Stimulated activated CD8-positive, alpha-beta memory T cell treated with anti-CD3 and anti-CD28 coated beads, Interleukin-15, amount 100 ng/mL, for 48 hours (primary cell): ENCODE measurements at places on chromosomes 4 and X.
A peak's percentile ranks its signal among the peaks of the same experiment; 100 is the strongest.

GRCh38 chr4:19983072-19983471, 268.6 kb upstream of the SLIT2 start:
- DNase-seq, result no peak

DNA sequence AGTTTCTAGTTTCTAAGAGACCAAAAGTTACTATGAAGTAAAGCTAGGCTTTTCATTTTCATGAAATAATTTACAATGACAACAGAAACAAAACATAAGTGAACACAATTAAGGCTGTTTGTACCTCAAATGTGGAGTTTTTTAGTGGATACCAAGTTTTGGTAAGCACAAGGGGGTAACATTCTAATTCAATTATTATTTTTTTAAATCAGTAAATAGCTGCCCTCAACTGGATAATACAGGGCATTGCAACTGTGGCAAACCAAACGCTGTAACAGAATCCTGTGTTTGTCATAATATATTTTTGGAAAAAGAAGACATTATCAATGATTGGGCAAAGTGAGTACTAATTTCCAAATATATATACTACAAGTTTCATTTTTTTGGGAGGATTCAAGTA, 150.3 kb downstream of the FBXW7 start:
- no peak for DNase-seq

GRCh38 chr4:15235135-15235534, 192.7 kb upstream of the C1QTNF7 start:
- no peak for DNase-seq

- no peak for DNase-seq
Measured at GRCh38 chr4:16231570-16232245, 5.4 kb upstream of the TAPT1 start.

- no peak for DNase-seq
Measured at GRCh38 chr4:108276690-108277089, 108.0 kb upstream of the LEF1 start.

- no peak for DNase-seq
Measured at GRCh38 chrX:41067721-41068120, 17.5 kb upstream of the USP9X start.

GRCh38 chr4:184114431-184114830, 103.2 kb downstream of the ENPP6 start:
- no peak for DNase-seq

- DNase-seq, result no peak
Measured at GRCh38 chrX:132115792-132116191, 12.0 kb downstream of the FRMD7 start.

DNA sequence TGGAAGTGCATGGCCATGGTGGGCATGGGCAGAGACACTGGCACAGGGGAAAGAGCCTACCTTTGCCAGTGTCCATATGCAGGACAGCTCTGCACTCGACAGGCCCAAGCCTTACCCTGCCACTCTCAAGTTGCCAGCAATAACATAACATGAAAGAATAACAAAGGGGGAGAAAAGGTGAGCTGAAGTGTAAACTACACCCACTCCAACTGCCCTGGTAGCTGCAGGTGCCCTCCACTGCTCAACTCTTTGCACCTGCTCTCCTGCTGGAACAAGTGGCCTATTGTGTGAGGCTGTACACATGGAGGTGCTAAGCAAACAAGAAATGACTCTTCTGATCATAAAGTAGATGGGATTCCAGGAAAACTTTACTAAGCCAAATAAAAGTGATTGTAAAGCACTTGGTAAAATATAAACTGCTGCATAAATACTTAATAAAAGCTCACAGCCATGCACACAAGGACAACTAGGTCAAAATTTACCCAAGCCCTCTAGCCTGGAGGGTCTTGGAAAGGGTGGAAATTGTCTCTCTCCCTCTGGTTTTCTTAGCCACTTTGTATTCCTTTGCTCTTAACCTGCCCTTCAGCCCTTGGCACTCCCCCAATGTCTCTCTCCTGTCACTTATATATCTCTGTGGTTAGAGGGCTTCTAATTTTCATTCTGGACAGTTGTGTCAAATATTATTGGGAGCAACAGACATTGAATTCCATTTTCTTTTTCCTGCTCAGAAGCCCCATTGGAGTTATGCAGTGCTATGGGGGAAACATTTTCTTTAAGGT, 261.2 kb upstream of the GPC4 start:
- DNase-seq, result no peak

DNA sequence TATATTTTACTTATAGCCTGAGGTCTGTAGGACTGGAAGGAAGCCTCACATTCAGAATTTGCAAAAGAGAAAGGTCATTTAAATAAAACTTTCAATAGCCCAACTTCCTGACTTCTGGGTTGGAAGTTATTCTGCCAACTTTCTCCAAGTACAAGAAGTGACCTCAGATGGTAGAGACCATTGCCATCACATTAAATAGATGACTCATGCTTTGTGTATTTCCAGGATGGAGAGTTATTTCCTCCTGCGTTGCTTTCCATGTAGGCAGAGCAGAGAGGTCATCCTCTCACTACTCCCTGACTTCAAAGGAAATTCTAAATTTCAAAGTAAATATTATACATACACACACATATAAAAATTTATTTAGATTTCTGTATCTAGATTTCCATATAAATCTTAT, 73.0 kb upstream of the NR3C2 start:
- no peak for DNase-seq

- no peak for DNase-seq
Measured at GRCh38 chr4:28730304-28730703, 1869.7 kb downstream of the STIM2 start.

- no peak for DNase-seq
Measured at GRCh38 chr4:19030048-19030447, 1008.5 kb upstream of the LCORL start.

GRCh38 chr4:11506194-11506593, 77.5 kb upstream of the HS3ST1 start:
- no peak for DNase-seq

GRCh38 chr4:116197317-116197809, 888.0 kb downstream of the TRAM1L1 start:
- no peak for DNase-seq

DNA sequence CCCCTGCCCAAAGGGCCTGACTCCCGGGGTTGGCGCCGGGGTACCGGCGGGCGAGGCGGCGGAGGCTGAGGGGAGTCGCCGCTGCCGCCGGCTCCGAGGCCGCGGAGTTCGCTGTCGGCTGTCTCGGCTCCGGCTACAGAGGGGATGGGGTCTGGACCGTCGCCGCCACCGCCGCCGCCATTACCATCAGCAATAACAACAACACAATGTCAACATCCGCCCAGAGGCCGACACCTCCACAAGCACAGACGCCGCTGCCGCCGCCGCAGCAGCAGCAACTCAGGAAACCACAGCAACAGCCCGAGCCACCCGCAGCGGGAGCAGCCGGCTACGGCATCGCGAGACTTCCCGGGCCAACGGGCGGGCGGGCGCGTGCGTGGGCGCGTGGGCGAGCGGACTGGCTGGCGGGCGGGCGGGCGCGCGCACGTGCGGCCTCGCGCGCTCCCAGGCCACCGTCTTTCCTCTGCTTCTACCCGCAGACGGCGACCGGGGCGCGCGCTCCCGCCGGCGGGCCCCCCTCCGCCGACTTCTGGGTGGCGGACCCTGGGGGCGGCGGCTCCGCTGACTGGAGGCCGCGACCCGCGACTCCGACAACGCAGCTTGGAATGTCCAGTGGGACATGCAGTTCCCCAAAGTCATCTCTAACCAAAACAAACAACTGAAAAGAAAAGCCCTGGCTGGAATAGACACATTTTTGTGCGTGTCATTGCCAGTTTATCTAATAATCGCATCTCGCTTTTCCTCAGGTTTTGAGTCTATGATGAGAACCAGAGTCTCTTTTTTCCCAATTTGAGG, at the start of gene CHIC2:
Gene CHIC2, minus strand, starts transcription at position 289 of the 795 bp plus-strand sequence. CDS start 305 bp downstream, outside the sequence.
- peak; percentile 97 for DNase-seq

- no peak for DNase-seq
Measured at GRCh38 chrX:22486296-22486695, 213.6 kb downstream of the CBLL2 start.

DNA sequence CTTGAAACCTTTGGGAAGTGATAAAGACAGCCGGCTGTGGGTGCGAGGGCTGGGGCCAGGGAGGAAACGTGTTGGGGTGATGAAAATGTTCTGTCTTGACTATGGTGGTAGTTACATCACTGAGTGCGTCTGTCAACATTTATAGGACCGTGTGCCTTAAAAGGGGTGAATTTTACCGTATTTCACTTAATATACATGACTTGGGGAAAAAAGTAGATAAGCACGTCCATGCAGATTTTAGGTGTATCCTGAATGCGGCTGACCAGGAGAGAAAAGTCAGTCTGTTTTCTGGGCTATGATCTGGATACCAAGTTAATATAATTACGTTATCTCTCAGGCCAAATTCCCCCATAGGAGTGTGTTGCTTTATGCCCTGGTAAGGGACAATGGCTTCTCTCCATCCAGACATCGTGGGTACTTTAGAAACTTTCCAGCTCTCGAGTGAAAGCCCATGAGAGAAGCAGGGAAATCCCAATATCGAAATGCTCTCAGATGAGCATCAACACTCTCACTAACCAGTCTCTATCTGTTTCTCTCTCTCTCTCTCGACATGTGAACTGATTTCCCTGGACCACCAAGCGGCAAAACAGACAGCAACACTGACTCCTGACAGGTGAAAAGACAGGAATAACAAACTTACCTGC, 71.5 kb downstream of the IRF2 start:
- no peak for DNase-seq

DNA sequence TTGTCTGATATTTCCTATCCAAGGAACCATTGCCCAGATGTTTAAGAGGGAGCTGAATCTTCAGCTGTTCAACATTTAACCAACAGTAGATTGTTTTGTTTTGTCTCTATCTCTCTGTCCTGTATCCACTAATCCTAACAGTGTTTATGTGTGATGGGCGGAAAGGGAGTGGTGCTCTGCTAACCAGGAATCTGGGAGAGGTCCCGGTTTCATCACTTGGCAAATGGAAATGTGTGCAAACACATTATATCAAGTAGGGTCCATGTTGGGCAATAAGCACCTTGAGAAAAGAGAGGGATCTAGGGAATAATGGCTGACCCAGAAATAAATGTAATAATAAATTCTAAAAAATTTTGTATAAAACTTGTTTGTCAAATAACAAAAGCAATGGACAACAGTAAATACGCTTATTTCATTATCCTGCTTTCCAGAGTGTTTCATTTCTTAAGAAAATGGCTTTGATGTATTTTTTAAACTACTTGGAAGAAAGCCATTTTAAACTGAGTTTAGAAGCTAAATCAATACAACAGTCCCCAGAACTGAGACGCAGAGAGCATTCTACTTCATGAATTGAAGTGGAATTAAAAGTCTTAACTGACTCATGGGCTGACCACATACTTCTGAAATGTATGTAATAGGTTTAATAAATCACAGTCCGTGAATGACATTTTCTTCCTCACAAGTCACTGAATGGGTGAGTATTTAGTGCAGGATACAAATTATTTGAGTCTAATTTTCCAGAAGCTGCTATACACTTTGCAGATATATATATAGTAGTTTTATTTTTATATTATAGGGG, 55.8 kb downstream of the EMCN start:
- DNase-seq, result no peak

DNA sequence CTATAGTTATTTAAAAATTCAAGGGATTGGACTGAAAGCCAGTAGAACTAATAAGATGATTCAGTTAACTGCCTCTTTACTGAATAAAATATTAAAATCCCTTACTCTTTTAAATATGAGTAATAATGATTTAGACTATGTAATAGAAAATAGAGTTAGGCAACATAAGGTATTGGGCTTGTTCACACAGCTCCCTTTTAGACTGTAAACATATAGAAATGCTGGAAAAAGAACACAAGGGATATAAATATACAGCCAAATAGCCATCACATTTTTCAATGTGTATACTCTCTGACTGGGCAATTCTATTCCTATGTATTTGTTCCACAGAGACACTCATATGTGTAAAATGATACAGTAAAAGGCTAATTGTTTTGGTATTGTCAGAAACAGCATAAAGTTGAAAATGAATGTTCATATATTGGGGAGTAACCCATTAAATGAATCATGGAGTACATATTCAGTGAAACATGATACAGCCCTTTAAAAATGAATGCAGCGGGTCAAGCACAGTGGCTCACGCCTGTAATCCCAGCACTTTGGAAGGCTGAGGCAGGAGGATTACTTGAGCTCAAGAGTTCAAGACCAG, 129.8 kb downstream of the TBC1D19 start:
- DNase-seq, result no peak

DNA sequence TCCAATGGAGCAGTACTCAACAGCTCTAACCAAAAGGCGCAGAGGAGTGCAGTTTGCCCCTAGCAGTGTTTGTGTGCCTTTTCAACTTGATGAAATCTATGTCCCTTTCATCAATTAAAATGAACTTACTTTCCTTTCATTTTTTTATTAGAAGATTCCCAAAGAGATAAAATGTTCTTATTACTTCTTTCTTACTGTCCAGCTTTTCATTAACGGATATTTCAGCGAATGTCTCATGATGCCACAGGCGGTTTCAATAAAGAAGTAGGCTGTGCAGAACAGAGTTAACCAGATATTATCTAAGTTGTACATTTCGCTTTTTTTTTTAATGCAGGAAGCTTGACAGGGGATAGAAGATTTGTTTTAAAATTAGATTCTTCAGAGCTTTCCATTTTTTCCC, 3.4 kb upstream of the MAOB start:
- DNase-seq, result no peak

GRCh38 chr4:6263526-6264224, 6.0 kb upstream of the WFS1 start:
- no peak for DNase-seq

DNA sequence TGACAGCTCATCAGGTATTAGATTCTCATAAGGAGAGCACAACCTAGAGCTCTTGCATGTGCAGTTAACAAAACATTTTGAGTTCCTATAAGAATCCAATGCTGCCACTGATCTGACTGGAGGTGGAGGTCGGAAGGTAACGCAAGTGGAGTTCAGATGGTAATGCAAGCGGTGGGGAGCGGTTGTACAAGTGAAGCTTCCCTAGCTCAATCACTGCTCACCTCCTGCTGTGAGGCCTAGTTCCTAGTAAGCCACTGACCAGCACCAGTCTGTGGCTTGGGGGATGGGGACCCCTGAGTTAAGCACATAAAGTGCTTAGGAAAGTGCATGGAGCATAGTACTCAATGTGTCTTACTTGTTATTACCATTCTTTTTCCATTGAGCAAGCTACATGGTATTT, 983.2 kb upstream of the IGFBP7 start:
- no peak for DNase-seq

- no peak for DNase-seq
Measured at GRCh38 chr4:141435446-141436225, 200.7 kb upstream of the IL15 start.

DNA sequence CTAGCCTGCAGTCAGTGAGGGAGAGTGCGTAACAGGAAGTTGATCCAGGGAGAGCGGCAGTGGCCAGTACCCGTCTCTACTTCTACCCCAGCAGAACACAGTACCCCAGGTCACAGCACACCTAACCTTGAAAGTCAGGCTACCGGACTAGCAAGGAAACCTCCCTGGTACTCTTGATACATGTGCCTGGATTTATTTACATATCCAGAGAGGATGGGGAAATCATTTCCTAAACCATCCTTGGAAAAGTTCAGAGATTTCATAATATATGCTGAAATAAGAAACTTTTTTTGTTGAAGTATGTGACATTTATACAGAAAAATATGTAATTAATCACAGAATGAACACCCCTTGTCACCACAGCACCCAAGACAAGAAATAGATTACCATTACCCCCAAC, 24.5 kb downstream of the PRIMPOL start:
- no peak for DNase-seq
